ENCODE measurements at places on chromosomes 12 and 14.

- H3K36me3 ChIP-seq = no peaks in the 10 kb centered on the region
- no peak for DNase-seq
- no peak overlapping the region for H3K27ac ChIP-seq
- no peaks in the 10 kb centered on the region for H3K27me3 ChIP-seq
- peaks cover 10% of the 10 kb centered on the region for H3K4me1 ChIP-seq
- no peak overlapping the region for H3K4me3 ChIP-seq
Observed at GRCh38 chr14:33674927-33675326, 275.9 kb downstream of the EGLN3 start.

DNA sequence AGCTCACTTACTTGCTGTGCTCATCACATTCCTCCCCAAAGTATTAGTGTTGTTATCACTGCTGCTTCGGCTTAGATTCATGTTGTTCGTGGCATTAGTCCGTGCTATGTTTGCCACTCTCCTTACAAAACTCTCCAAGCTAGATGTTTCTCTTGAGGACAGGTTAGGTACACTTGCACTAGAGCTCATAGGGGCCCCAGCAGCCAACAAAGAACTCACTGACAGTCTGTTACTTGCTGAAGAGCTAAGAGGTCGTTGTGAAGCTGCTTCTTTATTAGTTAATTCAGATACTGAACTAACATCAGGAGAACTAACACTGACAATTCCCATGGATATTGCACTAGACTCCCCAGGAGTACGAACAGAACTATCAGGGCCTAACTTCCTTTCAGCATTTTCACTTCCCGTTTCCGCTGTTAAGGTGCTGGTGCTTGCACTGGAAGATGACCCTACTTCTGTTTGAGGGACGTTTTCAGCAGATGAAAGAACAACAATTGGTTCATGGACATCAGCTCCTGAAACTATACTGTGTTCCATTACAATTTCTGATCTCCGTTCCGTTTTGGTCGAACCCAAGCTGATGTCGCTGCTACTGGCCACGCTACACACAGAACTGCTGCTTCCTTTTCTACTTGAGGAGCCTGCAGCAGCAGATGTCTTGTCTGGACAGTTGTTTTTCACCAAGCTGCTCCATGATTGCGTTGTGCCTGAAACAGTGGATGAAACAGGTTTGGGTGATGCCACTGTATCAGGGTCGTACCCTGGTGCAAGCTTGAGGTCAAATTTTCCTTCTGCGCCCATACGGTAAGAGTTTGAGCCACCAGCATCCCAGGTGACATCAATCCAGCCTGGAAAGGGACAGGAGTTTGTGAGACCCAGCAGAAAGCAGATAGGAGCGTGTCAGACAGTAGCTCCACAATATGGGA is 78.7 kb downstream of the HECTD1 start:
- H3K36me3 ChIP-seq = peaks cover 23% of the 10 kb centered on the region
- no peaks in the 10 kb centered on the region for H3K4me1 ChIP-seq
- H3K27ac ChIP-seq = no peak overlapping the region
- no peak for DNase-seq
- no peaks in the 10 kb centered on the region for H3K27me3 ChIP-seq

DNA sequence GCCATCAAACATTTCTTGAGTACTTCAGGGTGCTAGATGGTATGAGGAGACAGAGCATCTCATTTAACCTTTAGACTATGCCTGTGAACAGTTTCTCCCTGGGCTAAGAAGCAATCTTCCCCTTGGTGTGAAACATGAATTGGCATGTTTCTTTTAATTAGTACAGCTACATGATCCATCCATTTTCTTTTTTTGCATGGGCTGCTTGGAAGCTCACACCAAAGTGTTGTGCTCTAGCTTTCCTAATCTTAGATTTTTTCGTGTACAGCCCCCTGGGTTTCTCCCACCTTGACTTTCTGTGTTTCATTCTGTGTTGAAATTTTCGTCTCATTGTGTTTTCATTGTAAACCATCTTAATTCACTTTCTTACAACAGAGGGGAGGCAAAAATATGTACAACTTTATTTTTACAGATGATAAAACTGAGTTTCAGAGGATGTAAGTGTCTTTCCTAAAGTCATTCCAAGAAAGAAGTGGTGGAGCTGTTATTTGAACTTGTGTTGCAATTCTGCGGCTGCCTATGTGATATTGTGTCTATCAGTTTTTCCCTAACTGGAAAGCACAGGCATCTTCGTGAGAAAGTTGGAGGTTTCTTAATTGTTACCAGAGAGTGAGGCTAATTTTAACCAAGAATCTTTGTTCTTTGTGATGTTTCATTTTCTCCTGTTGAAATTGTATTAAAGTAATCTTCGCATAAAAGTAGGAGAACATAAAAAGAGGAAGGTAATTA is 64.5 kb downstream of the DAAM1 start:
- H3K4me1 ChIP-seq = 0 out of 2 replicates have a peak, but pooled peaks cover 4% of the 10 kb centered on the region
- no peak overlapping the region for H3K27ac ChIP-seq
- no peak for DNase-seq
- no peak overlapping the region for H3K4me3 ChIP-seq

- H3K4me3 ChIP-seq = no peak overlapping the region
- peak; percentile 53 for DNase-seq
- H3K27ac ChIP-seq = no peak overlapping the region
Observed at GRCh38 chr12:71636704-71637115, 26.9 kb downstream of the ZFC3H1 start.

GRCh38 chr12:64706857-64707256 is 52.3 kb downstream of the GNS start:
- H3K4me3 ChIP-seq = no peak overlapping the region
- no peaks in the 10 kb centered on the region for H3K36me3 ChIP-seq
- no peak overlapping the region for H3K27ac ChIP-seq
- no peaks in the 10 kb centered on the region for H3K4me1 ChIP-seq

GRCh38 chr12:6546016-6546415 is 9.8 kb downstream of the IFFO1 start:
- no peak overlapping the region for H3K4me3 ChIP-seq
- H3K4me1 ChIP-seq = peaks cover 3% of the 10 kb centered on the region
- H3K36me3 ChIP-seq = no peaks in the 10 kb centered on the region
